ENCODE measurements at places on chromosomes 12 and 14. TPM values are rescaled to one million over a fixed set of nuclear protein-coding genes. Genes with fewer than 3 reads are reported as not detected.

- DNase-seq, result no peak
These were observed 57.1 kb upstream of the PCED1B start for GRCh38 chr12:47022296-47022695.

- DNase-seq, result no peak
These were observed 66.0 kb downstream of the BMP4 start for GRCh38 chr14:53890611-53891101.

- DNase-seq, result no peak
These were observed 55.3 kb downstream of the ELK3 start for GRCh38 chr12:96249196-96250118.

DNA sequence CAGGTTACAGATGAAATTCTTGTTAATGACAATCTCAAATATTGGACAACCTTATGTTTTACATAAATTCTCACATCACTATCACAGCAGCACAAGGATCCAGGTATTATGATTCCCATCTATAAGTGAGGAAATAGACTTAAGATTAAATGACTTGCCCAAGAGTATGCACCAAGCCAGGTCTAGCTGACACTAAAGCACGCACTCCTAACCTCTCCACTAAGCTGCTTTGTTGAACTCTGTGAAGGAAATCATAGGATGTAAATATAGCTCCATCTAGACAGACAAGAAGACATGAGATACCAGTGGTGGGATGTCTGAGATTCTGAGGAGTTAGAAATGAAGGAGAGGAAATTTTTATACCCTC is 87.9 kb downstream of the PHLDA1 start:
- DNase-seq, result no peak

DNA sequence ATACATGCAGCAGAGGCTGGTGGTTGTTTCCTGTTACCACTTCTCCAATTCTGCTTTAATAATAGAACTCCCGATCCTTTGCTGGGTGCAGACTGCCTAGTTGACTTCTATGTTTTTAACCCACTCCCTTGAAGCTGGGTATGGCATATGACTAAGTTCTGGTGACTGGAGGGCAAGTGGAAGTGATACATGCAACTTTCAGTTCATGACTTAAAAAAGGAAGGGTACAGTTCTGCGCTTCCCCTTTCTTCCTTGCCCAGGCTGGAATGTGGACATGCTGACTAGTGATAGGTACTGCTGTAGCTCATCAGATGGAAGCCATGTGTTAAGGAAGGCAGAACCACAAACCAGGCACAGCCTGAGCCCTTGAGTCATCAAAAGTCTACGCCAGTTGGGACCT is 2.4 kb upstream of the A2M start:
- DNase-seq, result no peak

CFAP251 gene
- total RNA-seq, result 1.0 TPM

DNA sequence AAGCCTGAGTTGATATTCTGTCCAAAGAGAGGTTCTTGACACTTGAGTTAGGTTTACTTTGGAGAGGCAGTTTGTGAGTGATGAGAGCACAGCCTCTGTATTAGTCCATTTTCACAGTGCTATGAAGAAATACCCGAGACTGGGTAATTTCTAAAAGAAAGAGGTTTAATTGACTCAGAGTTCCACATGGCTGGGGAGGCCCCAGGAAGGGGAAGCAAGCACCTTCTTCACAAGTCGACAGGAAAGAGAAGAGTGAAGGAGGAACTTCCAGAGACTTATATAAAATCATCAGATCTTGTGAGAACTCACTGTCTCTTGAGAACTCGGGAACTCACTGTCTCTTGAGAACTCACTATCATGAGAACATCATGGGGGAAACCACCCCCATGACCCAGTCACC is 5.4 kb downstream of the ZC3H14 start:
- no peak for DNase-seq

- DNase-seq, result no peak
These were observed 68.3 kb downstream of the DERA start for GRCh38 chr12:15979096-15980092.

DNA sequence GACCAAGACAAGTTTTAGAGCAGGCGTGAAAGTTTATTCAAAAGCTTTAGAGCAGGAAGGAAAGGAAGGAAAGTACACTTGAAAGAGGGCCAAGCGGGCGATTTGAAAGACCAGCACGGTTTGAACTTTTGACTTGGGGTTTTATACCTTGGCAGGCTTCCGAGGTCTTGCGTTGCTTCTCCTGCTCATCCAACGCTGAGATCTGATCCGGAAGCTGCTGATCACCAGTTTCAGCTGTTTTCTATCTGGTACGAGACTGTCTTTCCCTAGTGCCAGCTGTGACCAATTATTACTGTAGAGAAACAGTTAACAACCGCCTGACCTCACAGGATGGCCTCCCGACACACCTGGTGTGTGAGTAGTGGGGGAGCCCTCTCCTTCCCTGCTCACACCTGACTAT is 20.6 kb upstream of the SNRPF start:
- no peak for DNase-seq

DNA sequence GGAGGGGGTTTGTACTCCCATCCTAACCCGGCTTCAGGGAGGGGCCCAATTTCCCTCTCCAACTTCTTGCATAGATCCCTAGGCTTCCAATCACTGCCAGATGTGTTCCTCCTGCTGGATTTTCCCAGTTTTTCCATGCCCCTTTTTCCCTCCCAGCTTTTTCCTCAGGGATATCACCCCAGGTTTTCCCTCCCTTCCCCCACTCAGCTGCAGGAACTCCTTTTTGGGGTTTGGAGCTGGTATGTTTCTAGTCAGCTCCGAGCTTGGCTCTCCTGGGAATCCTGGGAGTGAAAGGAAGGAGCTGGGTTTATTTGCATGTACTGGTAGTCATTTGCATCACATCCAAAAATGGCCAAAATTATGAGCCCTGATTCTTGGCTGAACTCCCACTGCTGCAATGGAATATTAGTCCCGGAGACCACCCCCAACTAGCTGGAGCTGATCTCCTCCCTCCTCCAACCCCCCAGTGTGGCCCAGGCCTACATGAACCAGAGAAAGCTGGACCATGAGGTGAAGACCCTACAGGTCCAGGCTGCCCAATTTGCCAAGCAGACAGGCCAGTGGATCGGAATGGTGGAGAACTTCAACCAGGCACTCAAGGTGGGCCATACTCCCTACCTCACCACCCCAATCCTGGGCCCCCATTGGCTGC is 1.4 kb upstream of the RDH5 start:
- DNase-seq, result no peak

- DNase-seq, result no peak
These were observed 70.1 kb downstream of the PEBP1 start for GRCh38 chr12:118206107-118206412.

DNA sequence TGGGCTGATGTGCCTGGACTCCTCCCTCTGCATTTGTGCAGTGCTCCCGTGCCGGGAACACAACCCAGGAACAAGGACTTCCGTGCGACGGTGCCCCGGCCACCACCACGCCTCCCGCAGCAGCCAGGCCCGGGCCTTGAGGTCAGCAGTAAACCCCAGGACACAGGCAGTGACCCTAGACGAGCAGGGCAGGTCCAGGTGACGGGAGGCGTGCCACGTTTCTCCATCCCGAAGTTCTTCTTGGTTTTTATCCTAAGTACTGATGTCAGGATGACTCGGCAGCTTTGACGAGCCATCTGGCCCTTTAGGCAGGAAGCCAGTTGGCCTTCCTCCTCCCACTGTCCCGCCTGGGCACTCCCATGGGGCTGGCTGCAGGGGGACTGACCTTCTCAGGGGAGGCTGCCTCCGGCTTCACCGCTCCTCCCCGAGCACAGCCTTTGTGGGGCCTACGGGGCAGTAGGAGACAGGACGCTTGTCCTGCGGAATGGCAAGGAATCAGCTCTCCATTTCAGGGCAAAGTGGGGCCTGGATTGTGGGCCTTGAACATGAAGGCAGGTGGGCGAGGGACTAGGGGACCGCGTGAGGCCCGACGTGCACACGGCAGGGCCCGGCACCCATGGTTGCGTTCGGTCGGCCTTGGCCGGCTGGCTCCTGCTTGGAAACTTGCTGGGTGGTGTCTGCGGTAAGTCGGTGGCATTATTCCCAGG is 94.1 kb downstream of the FBXL14 start:
- no peak for DNase-seq

FAM186B gene
- 0.28 TPM for total RNA-seq

DNA sequence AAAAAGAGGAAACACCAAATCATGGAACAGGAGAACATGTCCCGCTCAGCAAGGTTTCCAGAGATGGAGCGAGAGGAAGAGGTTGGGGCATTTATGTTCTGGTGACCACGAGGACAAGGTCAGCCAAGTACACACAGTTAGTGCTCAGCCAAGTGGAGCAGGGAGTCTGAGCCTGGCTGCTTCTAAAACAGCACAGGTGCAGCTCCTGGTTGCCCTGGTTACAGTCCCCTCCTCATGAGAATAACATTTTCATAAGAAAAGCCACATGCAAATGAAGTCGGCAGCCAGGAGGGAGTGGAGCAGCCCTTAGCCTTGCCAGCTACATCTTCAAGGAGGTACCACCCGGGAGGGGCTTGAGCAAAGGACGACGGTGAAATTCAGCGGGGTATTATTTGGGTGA is 81.8 kb downstream of the NOS1 start:
- DNase-seq, result no peak

GRCh38 chr14:68702135-68702534 is 90.7 kb downstream of the ZFP36L1 start:
- DNase-seq, result no peak

CMA1 gene
- not detected for total RNA-seq

GRCh38 chr14:38255408-38255672 is 553 bp downstream of the CLEC14A start:
- no peak for DNase-seq

DNA sequence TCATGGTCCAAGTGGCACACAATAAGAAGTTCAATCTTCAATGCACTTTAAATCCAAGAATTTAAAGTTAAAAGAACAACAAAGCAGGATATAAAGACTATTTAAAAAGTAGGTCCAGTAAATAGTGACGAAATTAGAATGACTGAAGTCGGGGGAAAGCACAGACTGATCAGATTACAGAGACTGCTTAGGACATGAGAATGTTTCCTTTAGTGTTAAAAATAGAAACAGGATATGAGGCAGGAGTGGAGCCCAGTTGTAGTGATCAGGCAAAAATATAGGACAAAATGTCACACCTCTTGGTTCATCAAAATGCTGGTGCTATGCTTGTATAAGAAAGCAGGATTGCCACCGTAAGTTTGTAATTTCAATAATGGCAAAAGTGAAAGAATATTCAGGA is 52.2 kb upstream of the CD163 start:
- no peak for DNase-seq

LRFN5 gene
- total RNA-seq, result 0.26 TPM

TGM1 gene
- total RNA-seq, result 36.9 TPM

ARPC3 gene
- 138 TPM for total RNA-seq

- no peak for DNase-seq
These were observed 7.4 kb downstream of the PYGL start for GRCh38 chr14:50936882-50937281.

GRCh38 chr12:75641031-75641780 is 129.8 kb upstream of the KRR1 start:
- DNase-seq, result no peak

DNA sequence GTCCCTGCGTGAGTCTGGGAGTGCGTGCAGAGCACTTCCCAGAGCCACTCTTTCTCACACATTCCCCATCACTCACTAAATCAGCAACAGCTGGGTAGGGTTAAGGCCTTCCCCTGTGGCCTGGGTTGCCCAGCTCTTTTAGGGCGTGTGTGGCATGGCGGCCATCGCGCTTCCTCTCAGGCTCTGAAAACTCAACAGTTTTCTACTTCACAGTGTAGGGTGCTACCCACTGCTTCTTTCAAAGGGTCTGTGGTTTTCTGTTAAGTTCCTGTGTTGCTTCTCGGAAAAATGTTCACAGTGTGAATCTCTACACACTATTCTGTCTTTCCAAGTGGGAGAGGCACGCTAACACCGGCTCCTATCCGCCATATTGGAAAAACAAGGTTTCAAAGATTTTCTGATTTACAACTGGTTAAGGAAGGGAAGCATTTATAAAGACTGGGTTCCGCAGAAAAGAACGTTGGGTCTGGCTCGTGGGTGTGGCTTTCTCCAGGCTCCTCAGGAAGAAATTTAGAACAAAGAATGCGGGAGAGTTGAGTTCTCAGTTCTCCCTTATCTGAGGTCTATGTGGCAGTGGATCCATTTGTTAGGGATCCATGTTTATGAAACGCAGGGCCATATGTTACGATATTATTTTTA is 34.9 kb upstream of the AEBP2 start:
- DNase-seq, result no peak

- no peak for DNase-seq
These were observed 3.2 kb downstream of the AGAP2 start for GRCh38 chr12:57735198-57735855.

DNA sequence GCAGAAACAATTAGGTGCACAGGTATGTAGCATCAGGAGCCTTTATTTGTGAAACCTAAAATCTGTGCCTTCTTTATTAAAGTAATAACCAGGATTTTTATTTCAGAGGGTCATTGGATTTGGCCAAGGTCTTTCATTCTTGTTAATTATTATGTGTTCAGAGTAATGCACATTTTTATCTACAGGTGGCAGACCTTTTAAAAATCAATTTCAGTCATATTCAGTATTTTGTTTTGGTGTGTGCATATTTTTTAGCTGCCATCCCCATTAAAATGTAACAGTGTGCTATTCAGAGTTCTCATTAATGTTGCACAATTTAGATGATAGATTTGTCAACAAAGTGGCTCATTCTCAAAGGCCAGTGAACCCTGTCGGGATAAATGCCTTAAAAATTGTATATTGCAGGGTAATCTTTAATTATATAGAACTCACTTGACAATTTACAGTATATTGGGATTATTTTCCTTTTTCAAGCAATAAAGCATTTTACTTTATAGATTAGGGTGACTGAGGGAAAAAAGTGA is 319.3 kb upstream of the SOX5 start:
- no peak for DNase-seq

GRCh38 chr12:47892819-47893218 is 12.0 kb downstream of the VDR start:
- no peak for DNase-seq

- DNase-seq, result no peak
These were observed 1140.5 kb downstream of the GALC start for GRCh38 chr14:86852530-86852929.

MAPKAPK5 gene
- total RNA-seq, result 42.5 TPM

DNA sequence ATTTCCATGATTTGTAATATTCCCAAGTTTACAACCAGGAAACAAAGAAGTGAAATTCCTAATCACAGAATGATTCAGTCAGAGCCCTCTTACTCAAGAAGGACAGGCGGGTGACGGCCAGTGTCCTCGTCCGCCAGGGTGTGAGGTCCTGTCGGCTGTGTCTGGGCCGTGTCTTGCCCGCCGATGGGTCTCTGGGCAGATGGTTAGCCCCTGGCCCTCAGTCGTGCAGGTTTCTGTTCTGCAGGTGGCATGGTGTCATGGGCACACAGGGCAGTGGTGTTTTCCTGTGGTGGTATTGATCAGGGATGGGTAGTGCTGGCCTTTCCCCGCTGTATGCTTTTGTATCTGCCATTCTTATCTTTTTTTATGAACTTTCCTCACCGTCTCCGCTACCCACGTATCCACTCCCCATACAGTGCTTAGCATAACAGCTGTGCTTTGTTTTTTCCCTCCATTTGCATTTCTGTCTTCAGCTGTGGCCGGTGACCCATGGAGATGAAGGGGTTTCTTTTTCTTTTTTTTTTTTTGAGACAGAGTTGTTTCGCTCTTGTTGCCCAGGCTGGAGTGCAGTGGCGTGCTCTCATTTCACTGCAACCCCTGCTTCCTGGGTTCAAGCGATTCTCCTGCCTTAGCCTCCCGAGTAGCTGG is 100.7 kb downstream of the TSPAN9 start:
- DNase-seq, result no peak
